ENCODE measurements at places on chromosomes 3 and 15. TPM values are rescaled to one million over a fixed set of nuclear protein-coding genes. Genes with fewer than 3 reads are reported as not detected.
A peak's percentile ranks its signal among the peaks of the same experiment; 100 is the strongest.

DNA sequence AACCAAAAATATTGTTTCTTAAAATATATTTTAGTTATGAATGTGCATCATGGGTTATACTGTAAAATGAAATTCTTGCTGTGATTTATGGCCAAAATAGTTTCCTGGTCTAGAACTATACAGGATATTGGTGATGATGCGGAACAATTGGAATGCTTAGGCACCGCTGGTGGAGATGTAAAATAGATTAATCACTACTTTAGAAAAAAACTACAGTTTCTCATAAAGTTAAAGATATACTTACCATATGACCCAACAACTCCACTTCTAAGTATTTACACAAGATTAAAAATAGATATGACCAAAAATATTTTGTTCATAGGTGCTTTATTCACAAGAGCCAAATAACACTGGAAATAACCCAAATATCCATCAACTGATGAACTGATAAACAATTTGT lies 126.7 kb downstream of the TUSC7 start:
- H3K36me3 ChIP-seq = no peaks in the 10 kb centered on the region
- no peak overlapping the region for H3K4me3 ChIP-seq
- no peaks in the 10 kb centered on the region for H3K27me3 ChIP-seq

DNA sequence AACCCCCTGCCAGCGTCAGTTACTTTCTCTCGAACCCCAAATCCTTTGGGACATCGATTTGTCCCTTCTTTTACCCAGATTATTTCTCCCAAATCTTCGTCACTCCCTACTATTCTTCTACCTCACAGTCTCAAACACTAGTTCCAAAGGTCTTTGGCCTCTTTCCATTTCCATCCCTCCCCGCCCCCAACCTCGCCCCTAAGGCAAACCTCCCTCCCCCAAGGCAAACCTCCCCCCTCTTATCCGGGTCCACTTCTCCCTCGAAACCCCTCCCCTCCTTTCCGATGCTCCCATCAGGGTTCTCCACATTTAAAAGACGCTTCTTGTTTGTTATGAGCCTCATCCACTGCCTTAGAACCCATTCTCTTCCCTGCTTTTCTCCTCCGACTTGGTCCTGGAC lies 583 bp downstream of the EAF1 start:
- DNase-seq = no peak
- H3K36me3 ChIP-seq = no peaks in the 10 kb centered on the region
- H3K27ac ChIP-seq = peak overlapping the region; percentile 99
- H3K4me3 ChIP-seq = peak overlapping the region; percentile 99
- no peaks in the 10 kb centered on the region for H3K27me3 ChIP-seq

- H3K27ac ChIP-seq = no peak overlapping the region
- H3K4me1 ChIP-seq = peaks cover 21% of the 10 kb centered on the region
- no peaks in the 10 kb centered on the region for H3K27me3 ChIP-seq
- DNase-seq = no peak
- H3K4me3 ChIP-seq = no peak overlapping the region
Measured at GRCh38 chr3:178201714-178202113, 334.5 kb upstream of the KCNMB2 start.

GRCh38 chr3:132064114-132064513 lies 29.3 kb upstream of the CPNE4 start:
- H3K27ac ChIP-seq = no peak overlapping the region
- peaks cover 7% of the 10 kb centered on the region for H3K27me3 ChIP-seq
- H3K36me3 ChIP-seq = no peaks in the 10 kb centered on the region
- peaks cover 11% of the 10 kb centered on the region for H3K4me1 ChIP-seq
- H3K4me3 ChIP-seq = no peak overlapping the region

- H3K27me3 ChIP-seq = no peaks in the 10 kb centered on the region
- DNase-seq = no peak
- no peaks in the 10 kb centered on the region for H3K4me1 ChIP-seq
- H3K36me3 ChIP-seq = no peaks in the 10 kb centered on the region
Measured at GRCh38 chr15:54045397-54045796, 67.2 kb downstream of the UNC13C start.

- no peaks in the 10 kb centered on the region for H3K36me3 ChIP-seq
- no peaks in the 10 kb centered on the region for H3K27me3 ChIP-seq
- H3K27ac ChIP-seq = no peak overlapping the region
- no peak for DNase-seq
- no peak overlapping the region for H3K4me3 ChIP-seq
- peaks cover 28% of the 10 kb centered on the region for H3K4me1 ChIP-seq
Measured at GRCh38 chr3:195080571-195081151, 190.3 kb downstream of the XXYLT1 start.

DNA sequence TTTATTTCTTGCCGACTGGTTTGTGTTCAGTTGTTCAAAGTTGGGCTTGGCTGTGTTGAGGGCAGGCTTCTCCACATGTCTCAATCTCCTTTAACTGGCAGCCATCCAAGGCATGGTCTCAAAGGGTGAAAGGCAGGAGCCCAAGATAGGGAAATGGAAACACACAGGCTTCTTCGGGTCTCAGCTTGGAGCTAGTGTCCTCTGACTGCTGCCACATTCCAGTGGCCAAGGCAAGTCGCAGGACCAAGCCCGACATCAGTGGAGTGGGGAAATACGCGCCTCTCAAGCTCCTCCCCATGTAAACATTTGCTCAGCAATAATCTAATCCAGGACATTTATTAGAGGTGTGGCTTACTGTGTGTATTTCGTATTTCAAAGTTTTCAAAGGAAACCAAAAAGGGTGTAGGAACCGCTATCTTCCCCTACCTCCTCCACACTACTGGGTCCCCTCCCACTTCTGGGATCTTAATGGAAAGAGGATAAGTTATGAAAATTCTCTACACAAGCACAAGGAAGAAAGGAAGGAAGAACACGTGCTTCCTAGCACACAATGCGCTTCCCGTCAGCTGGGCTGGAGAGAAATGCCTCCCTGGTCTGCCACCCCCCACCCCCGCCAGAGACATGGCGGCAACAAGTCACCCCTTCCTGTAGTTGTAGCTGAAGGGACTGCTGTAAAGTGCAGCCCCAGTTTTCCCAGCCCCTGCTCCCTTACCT lies 181.7 kb downstream of the FAM43A start:
- no peak overlapping the region for H3K4me3 ChIP-seq
- H3K4me1 ChIP-seq = peaks cover 9% of the 10 kb centered on the region
- DNase-seq = no peak
- peaks cover 11% of the 10 kb centered on the region for H3K27me3 ChIP-seq
- no peaks in the 10 kb centered on the region for H3K36me3 ChIP-seq
- H3K27ac ChIP-seq = no peak overlapping the region

DNA sequence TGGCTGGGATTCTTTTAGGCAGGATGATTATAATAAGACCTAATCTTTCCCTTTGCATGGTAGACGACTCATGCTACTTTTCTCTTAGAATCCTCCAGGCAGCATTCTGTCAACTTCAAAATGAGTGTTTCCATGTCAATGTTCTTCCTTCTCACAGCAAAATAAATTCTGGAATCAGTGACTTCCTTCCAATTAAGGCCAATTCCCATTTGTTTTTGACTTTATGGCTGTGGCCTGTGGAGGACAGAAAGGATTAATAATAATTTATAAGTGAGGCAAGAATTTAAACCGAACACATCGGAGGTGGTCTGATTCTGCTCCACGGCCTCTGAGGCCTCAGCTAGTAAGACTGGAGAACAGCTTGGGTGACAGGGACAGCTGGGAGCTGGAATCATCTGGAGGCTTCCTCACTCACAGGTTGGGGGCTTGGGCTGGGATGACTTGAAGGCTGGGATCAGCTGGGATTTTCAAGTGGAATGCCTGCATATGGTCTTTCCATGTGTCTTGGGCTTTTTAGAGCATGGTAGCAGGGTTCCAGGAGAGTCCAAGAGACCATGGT lies 241.8 kb upstream of the MCTP2 start:
- H3K4me1 ChIP-seq = peaks cover 23% of the 10 kb centered on the region
- no peak overlapping the region for H3K4me3 ChIP-seq
- peak overlapping the region; percentile 53 for H3K27ac ChIP-seq
- H3K36me3 ChIP-seq = no peaks in the 10 kb centered on the region
- H3K27me3 ChIP-seq = no peaks in the 10 kb centered on the region

DNA sequence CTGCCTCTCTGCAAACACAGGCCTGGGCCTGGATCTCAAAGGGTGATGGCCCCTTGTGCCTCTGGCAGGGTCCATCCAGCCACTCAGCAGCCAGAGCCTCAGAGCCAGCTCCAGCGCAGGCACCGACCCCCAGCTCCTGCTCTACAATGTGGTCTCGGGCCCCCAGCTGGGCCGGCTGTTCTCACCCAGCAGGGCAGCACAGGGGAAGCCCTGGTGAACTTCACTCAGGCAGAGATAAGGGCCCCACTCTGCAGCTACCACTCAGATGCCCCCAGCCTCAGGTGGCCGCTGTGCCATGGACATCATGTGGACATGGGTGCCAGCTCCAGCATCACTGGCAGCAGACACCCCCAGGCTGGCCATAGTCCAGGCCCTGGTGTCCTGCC lies 173.1 kb downstream of the TBC1D2B start:
- no peaks in the 10 kb centered on the region for H3K36me3 ChIP-seq
- peak overlapping the region; percentile 43 for H3K27ac ChIP-seq
- H3K4me1 ChIP-seq = no peaks in the 10 kb centered on the region
- H3K4me3 ChIP-seq = no peak overlapping the region

CGNL1 gene
- 1.2 TPM for total RNA-seq

KIF23 gene
- total RNA-seq = 67.3 TPM

TERC gene
- total RNA-seq = 16.2 TPM

ISL2 gene
- total RNA-seq = not detected

HYAL3 gene
- total RNA-seq = 4.4 TPM

HTR3E gene
- not detected for total RNA-seq

Measured in neural crest cell (in vitro differentiated cells).